ENCODE measurements at places on chromosomes 11 and 22.

DNA sequence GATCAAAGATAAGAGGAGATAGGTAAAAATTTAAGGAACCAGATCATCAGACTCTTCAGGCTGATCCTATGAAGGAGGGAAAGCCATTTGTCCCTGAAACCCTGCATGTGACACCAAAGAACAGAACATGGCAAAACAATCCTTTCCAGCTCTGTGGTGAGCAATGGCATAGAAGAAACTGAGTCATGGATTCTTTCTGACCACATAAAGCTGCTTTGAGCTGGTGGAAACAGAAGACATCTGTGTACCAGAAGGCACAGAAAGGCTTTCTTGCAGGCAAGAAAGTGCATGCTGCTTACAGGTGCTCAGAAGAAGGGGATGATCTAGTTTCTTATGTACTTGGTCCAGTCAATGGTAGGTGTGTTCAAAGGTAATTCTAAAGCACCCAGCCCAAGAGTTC, 45.0 kb upstream of the APOA1 start:
- DNase-seq: no peak

DNA sequence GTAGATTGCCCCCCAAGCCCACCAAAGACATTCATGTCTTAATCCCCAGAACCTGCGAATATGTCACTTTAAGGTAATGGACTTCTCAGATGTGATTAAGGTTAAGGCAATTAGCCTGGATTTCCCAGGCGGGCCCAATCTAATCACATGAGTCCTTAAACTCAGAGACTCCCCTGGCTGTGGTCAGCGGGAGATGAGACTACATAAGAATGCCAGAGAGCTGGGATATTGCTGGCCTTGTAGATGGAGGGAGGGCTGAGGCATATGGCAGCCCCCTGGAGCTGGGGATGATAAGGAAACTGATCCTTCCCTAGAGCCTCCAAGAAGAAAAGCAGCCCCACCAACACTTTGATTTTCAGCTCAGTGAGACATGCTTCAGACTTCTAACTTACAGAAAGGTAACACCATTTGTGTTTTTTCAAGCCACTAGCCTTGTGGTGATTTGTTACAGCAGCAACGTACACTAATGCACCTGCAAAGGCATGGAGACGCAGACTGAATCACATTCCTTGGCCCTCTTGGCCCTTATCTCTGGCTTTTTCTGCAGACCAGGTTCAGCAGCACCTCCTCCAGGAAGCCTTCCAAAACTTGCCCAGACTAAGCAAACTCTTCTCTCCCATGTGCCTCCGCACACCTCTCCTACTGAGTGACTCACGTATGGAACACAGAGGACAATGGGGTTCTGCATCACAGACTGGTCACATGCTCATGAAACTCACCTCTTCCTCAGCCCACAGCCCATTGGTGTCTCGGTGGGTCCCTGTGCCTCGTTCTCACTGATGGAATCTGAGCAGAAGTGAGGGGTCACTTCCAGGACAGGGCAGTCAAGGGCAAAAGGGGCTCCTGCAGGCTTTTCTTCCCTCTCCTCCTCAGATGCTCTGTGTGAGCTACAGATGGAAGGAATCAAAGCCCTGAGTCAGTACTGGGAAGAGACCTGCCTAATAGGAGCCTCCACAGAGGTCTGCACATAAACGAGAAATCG, 86.3 kb upstream of the HMGXB4 start:
- DNase-seq: no peak

DNA sequence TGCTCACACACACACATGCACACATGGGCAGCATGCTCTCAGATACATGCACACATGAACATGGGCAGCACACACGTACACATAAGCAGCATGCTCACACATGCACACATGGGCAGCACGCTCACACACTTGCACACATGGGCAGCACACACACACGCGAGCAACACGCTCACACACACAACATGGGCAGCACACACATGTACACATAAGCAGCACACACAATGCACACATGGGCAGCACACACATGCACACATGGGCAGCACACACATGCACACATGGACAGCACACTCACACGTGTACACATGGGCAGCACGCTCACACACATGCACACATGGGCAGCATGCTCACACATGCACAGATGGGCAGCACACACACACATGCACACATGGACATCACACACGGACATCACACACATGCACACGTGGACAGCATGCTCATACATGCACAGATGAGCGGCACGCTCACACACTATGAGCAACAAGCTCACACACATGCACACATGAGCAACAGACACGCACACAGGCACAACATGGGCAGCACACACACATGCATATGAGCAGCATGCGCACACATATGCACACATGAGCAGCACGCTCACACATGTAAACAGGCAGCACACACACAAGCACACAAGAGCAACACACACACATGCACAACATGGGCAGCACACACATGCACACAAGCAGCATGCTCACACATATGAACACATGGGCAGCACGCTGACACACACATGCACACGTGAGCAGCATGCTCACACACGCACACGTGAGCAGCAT, 43.0 kb downstream of the RTN4R start:
- DNase-seq: no peak

DNA sequence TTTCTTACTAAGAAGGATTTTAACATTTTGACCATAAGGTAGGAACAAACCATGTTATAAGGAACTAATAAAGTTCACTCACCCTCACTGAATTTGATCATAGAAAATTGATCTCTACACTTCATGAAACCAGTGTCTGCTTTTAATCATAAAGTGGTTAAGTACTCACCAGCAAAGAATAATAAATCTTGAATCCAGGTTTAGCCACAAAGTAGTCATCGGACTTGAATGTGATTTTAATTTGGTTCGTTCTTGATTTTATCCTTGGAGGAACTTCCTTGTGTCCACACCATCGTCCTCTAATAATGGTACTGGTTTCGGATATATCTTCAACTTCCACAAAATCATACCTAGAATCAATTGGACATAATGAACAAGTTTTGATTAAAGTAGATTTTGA, 40.5 kb upstream of the DDI1 start:
- DNase-seq: no peak

DNA sequence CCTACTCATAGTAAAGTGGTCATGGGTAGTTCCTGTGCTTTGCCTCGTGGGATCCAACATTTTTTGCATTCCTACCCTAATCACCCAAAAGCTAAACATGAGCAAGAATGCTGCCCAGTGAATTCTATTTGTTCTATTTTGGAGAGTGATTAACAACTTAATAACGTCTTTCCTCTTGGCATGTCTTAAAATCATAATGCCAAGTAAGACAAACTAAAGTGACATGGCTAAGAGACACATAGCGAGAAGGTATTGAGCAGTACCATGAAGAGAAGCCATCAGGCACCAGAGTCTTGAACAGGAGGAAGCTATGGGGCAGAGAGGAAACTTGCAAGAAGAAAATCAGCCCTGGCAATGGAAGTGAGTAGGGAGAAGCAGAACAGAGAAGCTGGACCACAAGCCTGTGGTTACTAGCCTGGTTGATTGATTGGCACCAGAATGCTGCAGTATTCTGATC, 32.0 kb downstream of the EXPH5 start:
- DNase-seq: no peak

DNA sequence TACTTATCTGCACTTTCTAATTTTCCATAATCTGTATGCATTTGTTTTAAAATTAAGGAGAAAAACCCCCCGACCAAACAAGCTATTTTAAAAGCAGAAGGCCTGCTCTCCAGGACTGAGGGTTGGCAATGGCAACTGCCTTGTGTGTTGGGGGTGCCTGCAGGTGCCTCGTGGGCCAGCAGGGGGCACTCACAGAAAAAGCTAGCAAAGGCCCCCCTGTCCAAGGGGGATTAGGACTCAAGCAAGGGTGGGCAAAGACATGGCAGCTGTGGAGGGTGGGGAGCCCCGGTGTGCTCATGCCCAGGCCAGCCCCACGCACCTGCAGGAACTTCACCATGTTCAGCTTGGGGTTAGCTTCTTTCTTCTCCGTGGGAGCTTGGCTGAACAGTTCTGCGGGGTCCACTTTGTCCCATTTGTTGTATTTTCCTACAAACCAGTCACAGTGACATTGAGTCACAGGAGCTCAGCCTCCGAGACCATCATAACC, 10.3 kb downstream of the TOP3B start:
- DNase-seq: no peak

- no peak for DNase-seq
Measured at GRCh38 chr11:125372088-125372487, 124.0 kb downstream of the FEZ1 start.

GRCh38 chr11:124983674-124984511, 29.9 kb downstream of the CCDC15 start:
- no peak for DNase-seq

DNA sequence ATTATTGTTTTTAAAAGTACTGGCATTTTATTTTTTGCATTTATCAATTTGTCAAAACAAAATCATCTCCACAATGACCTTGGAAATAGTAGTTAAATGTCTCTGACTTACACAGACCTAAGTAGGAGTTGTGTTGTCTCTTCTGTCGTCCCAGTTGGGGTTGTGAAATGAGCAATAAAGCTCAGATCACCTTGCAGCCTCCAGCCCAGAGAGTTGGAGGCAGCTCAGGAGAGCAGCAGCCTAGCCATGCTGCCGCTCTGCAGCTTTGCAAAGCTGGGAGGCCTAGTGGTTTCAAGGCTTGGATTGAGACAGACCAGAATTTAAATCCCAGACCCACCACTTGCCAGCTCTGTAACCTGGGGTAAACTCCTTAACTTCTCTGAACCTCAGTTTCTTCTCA, 65.2 kb upstream of the CRYBB3 start:
- no peak for DNase-seq

DNA sequence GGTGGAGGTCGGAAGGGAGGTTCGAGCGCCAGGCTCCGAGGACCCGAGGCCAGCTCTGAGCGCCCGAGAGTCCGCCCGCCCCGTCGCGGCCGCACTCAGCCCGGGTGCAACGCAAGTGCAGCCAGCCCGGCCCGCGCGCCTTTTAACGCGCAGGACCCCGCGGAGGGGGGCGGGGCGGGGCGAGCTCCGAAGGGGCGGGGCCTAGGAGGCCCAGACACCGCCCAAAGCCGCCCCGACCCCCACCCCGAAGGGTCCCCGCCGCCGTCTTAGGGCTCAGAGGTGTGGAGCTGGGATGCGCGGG, at the start of gene PHOX2A:
Gene PHOX2A (minus strand): TSS at position 117 of the 301 bp plus-strand sequence. CDS start 172 bp downstream, outside the sequence.
- DNase-seq: no peak

GRCh38 chr11:69915151-69915500, 95.9 kb upstream of the FGF3 start:
- DNase-seq: no peak

DNA sequence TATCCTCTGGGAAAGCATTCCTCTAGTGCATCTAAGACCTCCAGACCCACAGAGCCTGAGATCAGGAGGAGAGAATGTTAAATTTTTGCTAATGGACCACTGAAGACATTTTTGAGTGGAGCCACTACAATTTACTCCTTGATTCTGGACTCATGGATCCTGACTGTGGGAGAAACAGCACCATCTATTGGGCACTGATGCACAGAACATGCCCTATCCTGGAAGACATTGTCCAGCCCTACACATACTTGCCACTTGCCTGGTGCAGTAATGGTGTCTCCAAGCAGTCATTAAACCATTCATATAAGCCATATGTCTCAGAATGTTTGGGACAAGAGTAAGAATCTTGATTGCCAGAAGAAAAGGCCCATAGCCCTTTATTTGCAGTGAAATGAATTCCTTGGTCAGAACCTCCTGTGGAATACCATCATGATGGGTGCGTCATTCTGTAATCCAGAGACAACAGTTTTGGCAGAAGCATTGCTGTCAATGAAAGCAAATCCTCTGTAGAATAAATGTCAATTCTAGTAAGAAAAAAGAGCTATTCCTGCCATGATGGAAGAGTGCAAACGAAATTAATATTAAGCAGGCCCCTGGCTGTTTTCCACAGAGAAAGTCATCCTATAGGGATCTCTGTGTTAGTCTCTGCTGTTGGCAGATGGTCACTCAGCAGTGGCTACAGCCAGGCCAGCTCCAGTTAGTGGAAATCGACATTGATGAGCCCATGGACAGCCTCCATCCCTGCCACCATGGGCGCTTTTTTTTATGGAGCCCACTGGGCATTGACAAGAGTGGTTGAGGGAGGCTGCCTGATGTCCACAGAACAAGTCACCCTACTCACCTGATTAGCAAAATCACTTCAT, 43.5 kb downstream of the GGTLC2 start:
- DNase-seq: no peak

GRCh38 chr22:24938741-24939341, 7.7 kb downstream of the LHFPL7 start:
- no peak for DNase-seq

GRCh38 chr22:28419919-28420318, 259.7 kb downstream of the TTC28 start:
- no peak for DNase-seq

DNA sequence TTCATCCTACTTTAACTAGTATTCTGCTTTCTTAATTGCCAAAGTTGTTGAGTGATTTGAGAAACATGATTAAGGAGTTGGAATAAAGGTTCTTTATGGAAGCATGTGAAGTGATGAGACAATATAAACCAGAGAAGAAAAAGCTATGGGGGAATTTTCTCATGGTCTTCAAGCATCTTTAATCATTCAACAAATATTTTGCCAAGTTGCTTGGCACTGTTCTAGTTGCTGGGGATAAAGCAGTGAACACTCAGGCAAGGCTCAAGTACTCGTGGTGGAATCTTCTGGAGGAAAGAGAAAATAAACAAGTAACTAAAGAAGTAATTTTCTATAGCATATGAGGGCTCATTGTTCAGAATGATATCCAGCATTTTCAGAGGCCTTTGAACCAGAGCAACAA, 9.2 kb upstream of the PIWIL4 start:
- DNase-seq: no peak

GRCh38 chr11:36268337-36268985, 20.8 kb downstream of the COMMD9 start:
- DNase-seq: no peak

DNA sequence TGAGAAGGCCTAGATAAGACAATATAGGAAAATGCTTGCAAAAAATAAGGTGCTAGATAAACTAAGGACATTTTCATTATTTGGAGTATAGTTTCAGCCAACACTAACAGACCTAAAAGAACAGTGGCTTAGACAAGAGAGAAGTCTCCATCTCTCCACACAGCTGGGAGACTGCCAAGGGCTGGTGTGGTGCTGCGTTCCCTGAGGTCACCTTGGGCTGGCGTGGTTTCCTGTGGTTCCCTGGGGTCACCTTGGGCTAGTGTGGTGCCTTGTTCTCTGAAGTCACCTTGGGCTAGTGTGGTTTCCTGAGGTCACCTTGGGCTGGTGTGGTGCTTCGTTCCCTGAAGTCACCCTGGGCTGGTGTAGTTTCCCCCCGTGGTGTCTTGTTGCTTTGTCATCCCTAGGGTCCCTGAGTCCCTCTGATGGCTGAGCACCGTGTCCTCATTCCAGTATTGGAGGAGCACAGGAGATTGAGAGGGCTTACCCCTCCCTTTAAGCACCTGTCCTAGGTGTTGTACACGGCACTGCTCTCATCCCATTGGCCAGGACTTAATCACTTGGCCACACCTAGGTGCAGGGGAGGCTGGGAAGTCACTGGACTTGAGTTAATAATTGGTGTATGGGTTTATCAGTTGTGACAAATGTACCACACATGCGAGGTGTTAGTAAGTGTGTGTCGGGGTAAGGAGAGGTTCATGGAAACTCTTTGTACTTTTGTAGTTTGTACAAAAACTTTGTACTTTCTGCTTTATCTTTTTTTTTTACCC, 14.9 kb downstream of the SAMM50 start:
- DNase-seq: no peak

Measured in activated CD8-positive, alpha-beta memory T cell treated with anti-CD3 and anti-CD28 coated beads for 4 hours (primary cell).